ENCODE measurements at places on chromosomes 11 and 22. TPM values are rescaled to one million over a fixed set of nuclear protein-coding genes. Genes with fewer than 3 reads are reported as not detected.

Gene SHANK3
- 0.22 TPM for total RNA-seq

DNA sequence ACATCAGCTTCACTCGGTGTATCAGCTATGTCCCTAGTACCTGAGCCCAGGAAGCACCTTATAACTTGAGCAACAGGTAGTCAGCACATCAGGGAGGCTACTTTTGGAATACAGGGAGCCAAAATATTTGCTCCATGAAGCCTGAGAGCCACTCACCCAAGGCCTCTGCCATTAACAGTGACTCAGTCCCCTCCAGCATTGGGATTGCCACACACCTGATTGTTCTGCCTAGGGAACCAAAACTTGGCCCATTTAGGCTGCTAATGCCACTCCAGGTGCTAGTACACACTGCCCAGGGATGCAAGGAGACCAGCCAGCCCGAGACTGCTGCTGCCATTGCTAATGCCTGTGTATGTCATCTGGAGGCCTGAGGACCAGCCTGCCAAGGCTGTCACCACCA is 773.6 kb upstream of the TENM4 start:
- no peak for DNase-seq

DNA sequence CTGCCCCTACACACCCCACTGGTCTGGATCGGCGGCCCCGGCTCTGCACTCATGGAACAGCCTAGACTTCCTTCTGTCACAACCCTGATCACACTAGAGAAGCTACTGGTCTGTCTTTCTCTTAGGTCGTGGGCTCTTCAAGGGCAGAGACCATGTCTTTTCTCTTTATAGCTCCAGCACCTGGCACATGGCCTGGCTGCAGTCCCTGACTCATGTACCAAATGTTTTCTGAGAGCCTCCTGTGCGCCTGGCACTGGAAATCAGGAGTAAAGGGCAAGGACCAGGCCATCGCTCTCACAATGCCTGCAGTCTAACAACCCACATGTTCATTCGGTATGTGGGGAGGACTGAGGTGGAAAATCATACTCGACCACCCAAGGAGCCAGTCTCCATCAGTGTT is 7.5 kb downstream of the ASCC2 start:
- DNase-seq: no peak

DNA sequence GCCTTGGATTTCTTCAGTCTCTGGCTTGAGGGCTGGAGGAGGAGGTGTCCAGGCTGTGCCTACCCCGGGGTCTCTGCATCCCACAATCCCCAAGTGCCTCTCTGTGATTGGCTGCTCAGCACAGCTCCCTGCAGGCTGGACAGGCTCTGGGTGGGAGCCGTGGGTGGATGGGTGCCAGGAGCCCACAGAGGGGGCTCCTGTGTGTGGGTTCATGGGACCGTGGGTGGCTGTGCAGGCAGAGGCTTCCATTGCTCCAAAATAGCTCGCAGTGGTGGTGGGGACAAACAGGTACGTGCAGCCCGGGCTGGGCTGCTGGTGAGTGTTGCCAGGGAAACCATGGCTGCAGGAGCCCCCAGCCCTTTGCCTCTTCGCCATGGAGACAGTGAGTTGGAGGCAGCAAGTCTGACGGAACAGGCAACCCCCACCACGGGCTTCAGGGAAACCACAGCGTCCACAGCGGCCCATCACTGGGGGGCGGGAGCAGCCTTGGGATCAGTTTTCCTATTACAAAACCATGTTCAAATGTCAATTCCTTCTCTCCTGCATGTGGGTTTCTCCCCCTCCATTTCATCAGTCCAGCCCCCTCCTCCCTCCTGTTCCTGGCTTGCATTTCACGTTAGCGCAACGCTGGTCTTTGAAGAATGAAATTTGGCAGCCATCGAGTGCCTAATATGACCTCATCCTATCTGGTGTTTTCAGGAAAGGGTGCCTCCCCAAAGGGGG is 155.2 kb downstream of the TRIM29 start:
- no peak for DNase-seq

DNA sequence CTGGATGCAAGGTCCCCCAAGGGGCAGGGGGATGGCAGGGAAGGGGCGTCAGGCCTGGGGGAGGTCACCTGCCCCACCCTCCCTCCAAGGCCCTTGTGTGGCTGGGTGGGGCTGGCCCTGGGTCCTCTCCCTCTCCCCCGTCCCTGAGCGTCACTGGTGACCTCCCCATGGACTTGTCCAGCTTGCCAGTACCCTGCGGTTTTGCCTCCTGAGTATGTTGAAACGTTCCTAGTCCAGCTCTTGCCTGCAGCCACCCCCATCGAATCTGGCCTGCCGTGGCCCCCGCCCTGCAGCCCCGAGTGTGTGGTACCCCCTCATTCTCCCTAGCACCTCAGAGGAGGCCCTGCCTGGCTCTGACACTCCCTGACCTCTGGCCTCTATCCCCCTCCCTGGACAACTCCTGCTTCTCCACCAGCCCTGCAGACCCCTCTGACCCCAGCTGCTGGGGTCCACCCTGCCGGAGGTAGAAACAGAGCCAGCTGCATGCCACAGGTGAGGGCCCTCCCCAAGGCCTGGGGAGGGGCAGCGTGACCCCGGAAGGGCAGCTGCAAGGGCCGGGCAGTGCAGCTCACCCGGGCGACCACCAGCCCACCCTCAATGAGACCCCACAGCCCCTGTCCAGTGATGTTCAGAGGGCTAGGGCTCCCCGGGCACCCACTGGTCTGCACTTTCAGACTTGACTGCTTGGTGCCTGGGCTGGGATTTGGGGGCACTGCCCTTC is 4.1 kb upstream of the MUC6 start:
- no peak for DNase-seq
